Keratinocyte (primary cell): ENCODE measurements at places on chromosomes 1 and 21.

- no peak for DNase-seq
These were observed 293.3 kb downstream of the SDCCAG8 start for GRCh38 chr1:243549108-243549507.

GRCh38 chr1:225930566-225930965 is 6.5 kb upstream of the PYCR2 start:
- no peak for DNase-seq

DNA sequence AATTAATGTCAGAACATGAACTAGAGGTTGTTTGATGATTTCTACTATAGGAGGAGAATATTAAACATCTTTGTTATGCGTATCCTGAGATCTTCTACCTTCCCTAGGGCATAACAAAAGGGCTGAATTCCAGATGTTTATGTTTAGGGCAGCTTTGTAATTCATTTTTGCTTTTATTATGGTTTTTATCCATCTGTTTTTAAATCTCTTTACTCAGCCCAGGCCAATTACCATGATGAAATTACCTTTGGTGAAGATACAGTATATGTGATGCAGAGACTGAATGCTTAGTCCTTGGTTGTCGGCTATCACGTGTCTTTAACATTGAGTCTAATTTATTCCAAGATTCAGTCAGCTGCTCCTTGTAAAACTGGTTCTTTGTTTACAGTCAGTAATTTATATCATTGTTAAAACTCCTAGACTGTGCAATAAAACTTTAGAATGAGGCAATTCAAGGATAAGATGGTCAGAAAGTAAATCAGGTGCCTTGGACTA is 176.9 kb downstream of the CTH start:
- no peak for DNase-seq

DNA sequence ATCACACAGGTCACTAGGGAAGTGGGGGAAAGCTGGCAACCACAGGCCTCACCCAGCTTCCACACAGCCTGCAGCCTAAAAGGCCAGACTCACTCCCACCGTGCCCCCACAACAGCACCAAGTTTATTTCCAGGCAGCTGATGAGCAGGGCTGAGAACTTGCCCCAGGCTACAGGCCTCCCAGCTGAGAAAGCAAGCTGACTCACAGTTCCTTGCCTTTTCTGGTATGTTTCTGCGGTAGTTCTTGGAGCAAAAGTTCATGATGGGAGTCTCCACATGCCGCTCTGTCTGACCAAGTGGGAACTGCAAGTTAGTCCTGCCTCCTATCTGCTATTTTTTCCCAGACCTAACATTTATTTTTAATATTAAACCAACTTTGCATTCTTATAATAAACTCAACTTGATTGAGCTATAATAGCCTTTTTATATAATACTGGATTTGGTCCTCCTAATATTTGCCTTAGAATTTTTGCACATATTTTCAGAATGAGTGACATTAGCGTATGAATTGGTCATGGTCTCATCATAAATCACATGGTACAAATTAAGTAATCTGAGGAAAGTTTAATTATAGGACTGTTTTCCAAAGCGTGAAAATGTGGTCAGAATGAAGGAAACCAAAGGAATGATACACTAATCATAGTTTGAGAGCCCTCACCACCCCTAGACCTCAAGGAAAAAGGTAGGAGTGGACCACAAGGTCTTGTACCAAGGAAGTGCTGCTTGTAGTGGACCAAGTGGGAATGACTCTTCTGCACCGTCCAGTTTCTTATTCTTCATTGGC is 30.7 kb downstream of the RPAP2 start:
- DNase-seq = peak; percentile 76

DNA sequence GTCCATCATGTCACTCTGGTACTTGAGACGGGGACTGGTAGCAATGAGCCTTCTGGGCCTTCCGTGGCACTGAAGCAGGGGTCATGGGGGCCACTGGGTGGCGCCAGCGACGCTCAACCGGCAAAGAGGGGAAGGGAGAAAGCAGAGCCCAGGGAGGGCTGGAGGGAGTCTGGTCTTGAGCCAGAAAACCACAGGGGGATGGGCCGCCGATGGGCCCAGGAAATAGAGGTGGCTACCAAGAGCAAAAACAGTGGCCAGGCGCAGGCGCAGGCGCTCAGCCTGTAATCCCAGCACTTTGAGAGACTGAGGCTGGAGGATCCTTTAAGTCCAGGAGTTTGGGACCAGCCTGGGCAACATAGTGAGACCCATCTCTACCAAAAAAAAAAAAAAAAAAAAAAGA is 21.8 kb downstream of the EXOC8 start:
- no peak for DNase-seq

DNA sequence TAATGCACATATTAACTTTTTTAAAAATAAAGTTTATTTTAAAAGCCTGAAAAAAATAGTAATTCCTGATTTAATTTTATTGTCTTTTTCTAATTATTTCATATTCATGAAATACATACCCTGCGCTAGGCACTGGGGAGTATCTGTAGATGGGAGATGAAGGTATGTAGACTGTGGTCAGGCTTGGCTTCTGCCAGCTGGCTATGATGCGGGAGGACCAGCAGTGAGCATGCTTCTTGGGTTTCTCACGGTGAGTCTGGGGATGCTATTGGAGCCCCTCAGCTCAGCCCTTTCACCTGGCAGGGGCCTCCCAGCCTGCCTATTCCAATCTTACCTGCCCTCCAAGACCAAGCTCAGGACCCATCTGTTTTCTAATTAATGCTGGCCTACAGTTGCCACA is 138.4 kb downstream of the NOS1AP start:
- DNase-seq = no peak

- no peak for DNase-seq
These were observed 395.0 kb upstream of the NCAM2 start for GRCh38 chr21:20603236-20603635.

DNA sequence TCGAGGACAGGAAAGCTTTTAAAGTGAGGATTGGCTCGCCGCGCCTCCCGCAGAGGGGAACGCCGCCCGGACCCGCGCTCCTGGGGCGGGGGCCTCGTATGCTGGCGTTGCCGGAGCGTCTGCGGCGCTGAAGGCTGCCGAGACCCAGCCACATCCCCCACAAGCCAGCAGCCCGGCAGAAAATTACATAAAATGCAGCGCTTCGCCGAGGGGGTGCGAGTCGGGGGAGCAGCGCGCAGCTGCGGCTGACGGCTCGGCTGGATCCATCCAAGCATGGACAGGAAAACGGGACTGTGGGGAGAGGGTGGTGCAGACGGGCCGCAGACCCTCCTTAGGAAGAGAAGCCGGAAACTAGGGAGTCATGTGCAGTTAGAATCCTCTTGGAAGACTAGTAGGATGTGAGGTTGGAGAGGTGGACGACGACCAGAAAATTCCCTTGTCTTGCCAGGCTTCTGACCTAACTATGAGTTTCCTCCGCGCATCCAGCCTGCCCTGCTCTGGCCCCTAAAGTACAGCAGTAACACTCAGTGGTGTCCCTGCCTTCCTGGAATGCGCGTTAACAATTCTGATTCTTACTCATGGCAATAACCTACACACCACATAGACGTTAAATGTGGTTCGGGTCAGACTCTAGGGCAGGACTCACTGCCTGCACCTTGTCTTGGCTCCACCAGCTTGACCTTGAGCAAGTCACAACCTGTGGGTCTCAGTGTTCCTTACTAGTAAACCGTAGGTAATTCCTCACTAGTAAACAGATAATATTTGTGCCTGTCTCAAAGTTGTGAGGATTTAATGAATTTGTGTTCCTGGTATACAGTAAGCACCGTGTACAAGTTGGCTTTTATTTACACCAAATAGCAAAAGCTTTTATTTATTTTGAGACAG is 953 bp upstream of the BRWD1 start:
- no peak for DNase-seq

- no peak for DNase-seq
These were observed 21.7 kb downstream of the UBE2T start for GRCh38 chr1:202320081-202320405.

GRCh38 chr1:208179263-208179816 is 64.8 kb downstream of the PLXNA2 start:
- no peak for DNase-seq

DNA sequence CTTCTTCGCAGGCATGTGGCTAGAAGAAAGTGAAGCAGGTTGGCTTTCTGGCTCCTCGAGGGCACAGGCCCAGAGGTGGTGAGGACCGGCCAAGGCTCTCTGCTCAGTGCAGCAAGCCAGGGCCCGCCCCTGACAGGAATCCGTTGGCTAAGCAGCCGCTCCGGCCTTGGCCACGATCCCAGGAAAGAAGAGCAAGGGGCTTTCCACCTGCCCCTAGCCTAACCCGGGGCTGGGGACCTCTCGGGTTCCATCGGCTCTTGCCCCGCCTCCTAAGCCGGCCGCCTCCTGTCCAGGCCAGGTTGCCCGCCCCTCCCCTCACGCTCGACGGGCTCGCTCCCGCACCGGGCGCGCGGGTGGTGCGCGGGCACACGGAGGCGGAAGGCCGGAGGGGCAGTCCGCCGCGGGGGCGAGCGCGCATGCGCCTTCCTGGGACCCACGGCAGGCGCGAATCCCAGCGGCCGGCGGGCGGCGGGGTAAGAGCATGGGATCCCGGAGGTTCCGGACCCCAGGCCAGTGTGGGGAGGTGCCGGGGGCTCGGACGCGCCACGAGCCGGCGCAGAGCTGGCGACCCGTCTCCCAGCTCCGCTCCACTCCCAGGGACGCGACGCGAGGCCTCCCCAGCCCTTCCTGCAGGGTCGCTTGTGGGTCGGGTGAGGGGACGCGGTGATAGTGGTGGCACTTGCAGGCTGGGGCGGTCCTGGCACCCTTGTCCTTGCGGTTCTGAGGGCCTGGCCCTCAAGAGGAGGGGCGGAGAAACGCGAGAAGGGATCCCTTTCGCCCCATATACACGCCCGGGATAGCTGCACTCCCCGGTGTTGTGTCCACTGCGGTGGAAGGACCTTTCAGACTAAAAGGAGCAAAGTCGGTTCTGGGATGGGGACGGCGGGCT is at the start of gene ALG6:
TSS of gene ALG6 (plus strand) at position 413 of the 889 bp plus-strand sequence. CDS start 3,351 bp downstream, outside the sequence.
- DNase-seq = peak; percentile 36

DNA sequence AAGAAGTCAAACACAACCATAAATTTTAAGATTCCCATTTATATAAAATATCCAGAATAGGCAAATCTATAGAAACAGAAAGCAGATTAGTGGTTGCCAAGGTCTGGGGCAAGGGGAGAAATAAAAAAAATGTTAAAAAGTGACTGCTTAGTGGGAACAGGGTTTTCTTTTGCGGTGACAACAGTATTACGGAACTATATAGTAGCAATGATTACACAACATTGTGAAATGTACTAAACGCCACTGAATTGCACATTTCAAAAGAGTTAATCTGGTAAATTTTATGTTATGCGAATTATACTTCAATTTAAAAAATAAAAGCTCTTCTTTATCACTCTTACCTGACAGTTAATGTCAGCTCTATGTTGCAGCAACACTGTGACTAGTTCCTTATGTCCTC is 105.2 kb downstream of the ACBD6 start:
- DNase-seq = no peak

GRCh38 chr1:112465122-112465521 is 43.6 kb upstream of the WNT2B start:
- DNase-seq = no peak

GRCh38 chr1:89125913-89126580 is at the start of gene GBP2:
Gene GBP2 (minus strand): TSS chr1:89126114. CDS start chr1:89121966, 4,148 bp downstream.
- DNase-seq = no peak

DNA sequence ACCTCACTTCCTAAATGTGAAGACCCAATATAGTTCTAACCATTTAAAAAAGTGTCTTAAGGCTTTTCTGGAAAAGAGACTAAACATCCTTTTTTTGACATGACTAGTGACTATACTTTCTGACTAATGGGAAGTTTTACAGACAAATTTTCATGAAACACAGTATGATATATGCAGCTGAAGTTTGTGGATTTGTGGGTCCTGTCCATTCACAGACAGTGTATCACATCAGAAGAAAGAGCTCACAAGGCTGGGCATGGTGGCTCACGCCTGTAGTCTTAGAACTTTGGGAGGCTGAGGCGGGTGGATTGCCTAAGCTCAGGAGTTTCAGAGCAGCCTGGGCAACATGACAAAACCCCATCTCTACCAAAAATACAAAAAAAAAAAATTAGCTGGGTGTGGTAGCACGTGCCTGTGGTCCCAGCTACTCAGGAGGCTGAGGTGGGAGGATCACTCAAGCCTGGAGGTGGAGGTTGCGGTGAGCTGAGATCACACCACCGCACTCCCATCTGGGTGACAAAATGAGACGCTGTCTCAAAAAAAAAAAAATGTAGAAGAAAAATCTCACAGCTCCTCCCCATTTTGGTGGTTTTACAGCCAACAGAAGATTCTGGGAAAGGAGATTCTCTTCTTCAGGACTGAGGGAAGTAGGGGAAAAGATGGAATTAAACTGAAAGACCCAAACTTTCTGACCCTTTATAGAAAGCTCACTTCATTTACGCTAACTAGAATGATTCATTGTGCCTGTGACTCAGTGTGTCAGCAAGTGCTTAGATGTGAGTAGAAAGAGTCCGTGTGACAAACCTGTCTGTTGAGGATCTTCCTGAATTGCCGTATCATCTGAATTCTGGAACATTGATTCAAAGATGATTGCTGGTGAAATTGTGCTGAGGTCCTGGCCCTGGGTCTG is 15.2 kb upstream of the YRDC start:
- DNase-seq = no peak

DNA sequence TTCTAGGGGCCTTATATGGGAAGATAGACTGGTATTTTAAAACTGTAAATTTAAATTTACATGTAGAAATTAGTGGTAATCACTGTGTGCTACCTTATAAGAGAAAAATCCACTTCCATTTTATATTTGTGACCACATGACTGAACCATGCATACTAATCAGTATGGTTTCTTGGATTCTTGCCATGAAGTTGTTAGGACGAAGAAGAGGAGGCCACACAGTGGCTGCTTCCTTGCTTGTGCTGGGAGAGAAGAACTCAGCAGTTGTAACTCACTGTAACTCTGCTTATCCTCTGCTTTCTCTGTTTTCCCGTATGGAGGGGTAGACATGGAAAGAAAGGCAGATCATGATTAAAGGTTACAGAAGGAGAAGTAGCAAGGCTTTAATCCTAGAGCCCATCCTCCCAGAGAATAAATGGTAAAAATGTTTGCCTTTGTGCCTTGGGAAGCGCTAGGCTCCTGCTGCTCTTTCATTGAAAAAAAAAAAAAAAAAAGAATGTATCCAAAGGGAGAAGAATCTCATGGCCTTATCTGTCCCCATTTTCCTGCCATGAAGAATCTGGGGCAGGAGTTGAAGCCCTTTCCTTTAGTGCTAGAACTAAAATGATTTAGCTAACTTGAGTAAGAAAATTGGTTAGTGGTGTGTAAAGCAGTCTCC is 32.4 kb downstream of the KCTD3 start:
- no peak for DNase-seq

GRCh38 chr1:195894411-195894810 is 713.8 kb downstream of the KCNT2 start:
- DNase-seq = no peak

DNA sequence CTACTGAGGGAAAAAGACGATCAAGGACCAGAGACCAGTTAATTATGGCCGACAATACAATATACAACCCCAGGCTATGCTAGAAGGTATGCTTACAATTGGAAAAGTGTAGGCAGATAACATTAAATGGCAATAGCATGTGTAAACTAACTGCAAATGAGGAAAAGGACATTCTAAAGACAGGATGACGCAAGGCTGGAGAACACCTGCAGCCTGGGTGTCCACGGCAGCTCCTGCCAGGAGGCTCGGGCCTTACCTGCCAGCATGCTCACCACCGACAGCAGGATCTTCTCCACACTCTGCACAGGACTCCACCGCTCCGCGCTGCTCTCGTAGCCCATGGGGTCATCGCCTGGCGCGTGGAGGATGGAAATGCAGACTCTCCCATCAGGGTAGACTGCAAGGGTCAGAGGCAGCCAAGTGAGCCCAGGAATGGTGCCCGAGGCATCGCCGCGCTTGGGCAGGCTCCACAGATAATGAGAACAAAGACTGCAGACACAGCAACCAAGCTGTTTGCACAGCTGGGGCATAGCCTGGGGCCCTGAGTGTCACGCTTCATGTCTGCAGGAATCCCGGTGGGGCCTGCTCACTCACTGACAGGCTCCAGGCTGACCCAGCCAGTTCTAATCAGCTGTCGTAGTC is 28.2 kb downstream of the UBE2G2 start:
- DNase-seq = no peak
